Activated naive CD8-positive, alpha-beta T cell treated with anti-CD3 and anti-CD28 coated beads, Interleukin-2, amount 10 ng/mL, durations not matched to agents 7 days and 5 days (primary cell): ENCODE measurements at places on chromosomes 2 and 18. TPM values are rescaled to one million over a fixed set of nuclear protein-coding genes. Genes with fewer than 3 reads are reported as not detected.
A peak's percentile ranks its signal among the peaks of the same experiment; 100 is the strongest.

DNA sequence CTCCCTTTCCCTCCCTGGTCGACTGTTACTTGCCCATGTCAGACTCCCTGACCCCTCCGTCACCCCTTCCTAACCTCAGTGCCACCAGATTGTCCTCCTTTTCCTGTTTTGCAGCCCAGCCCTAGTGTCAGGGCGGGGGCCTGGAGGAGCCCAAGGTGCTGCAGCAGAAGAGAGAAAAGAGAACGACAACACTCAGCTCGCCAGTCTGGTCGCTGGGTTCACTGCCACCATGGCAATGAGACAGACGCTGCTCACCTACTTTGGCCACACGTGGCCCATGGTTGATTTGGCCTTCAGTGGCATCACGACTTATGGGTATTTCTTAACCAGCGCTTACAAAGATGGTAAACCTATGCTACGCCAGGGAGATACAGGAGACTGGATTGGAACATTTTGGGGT, 108.4 kb upstream of the RMDN2 start:
- H3K4me3 ChIP-seq = no peak overlapping the region
- no peak for DNase-seq
- no peak overlapping the region for H3K27ac ChIP-seq
- no peaks in the 10 kb centered on the region for H3K27me3 ChIP-seq
- no peaks in the 10 kb centered on the region for H3K4me1 ChIP-seq

GRCh38 chr2:15539999-15540398, 21.1 kb downstream of the NBAS start:
- no peak overlapping the region for H3K27ac ChIP-seq
- DNase-seq = no peak
- peaks cover 14% of the 10 kb centered on the region for H3K36me3 ChIP-seq
- no peaks in the 10 kb centered on the region for H3K27me3 ChIP-seq
- H3K4me1 ChIP-seq = peaks cover 5% of the 10 kb centered on the region

EFR3B gene
- 0.11 TPM for total RNA-seq

- H3K36me3 ChIP-seq = no peaks in the 10 kb centered on the region
- H3K27ac ChIP-seq = no peak overlapping the region
- no peaks in the 10 kb centered on the region for H3K4me1 ChIP-seq
- H3K27me3 ChIP-seq = no peaks in the 10 kb centered on the region
- no peak overlapping the region for H3K4me3 ChIP-seq
Measured at GRCh38 chr2:129723277-129724020, 256.0 kb upstream of the RAB6C start.

GRCh38 chr2:20185176-20186022, 39.5 kb downstream of the SDC1 start:
- no peaks in the 10 kb centered on the region for H3K36me3 ChIP-seq
- no peak overlapping the region for H3K4me3 ChIP-seq
- H3K27me3 ChIP-seq = no peaks in the 10 kb centered on the region
- H3K27ac ChIP-seq = no peak overlapping the region
- H3K4me1 ChIP-seq = no peaks in the 10 kb centered on the region
- DNase-seq = no peak

GRCh38 chr2:164014068-164014731, 278.4 kb upstream of the FIGN start:
- H3K4me1 ChIP-seq = no peaks in the 10 kb centered on the region
- no peak overlapping the region for H3K4me3 ChIP-seq
- no peaks in the 10 kb centered on the region for H3K36me3 ChIP-seq
- no peaks in the 10 kb centered on the region for H3K27me3 ChIP-seq

DNA sequence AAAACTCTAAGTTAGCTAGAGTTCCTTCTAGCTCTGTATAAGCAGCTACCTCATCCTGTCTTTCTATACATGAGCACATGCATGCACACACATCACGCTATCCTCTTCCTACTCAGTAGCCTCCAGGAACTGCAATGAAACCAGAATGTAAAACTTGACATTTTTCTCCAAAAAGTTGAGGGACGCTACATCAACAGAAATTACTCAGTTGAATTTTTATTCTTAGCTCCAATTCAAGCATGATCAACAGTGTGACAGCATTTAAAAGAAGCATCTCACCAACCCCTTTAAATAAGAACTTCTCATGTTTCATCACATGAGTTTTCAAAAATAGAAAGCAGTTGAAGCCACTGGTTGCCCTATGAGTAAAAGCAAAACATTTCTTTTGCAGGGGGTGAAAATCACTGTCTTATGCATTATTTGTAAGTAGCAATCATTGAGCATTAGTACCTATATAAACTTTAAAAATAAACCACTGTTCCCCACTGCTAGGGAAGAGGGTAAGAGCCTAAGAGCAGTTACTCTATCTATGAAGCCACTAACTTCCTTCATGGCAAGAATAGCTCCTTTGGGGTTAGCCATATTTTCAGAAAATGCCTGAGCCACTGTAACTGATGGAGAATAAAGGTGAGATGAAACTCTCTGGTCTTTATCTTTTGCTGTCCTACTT, 77.9 kb upstream of the ARL5A start:
- no peak overlapping the region for H3K27ac ChIP-seq
- H3K36me3 ChIP-seq = no peaks in the 10 kb centered on the region
- peaks cover 5% of the 10 kb centered on the region for H3K27me3 ChIP-seq
- DNase-seq = no peak
- no peaks in the 10 kb centered on the region for H3K4me1 ChIP-seq
- H3K4me3 ChIP-seq = no peak overlapping the region

DNA sequence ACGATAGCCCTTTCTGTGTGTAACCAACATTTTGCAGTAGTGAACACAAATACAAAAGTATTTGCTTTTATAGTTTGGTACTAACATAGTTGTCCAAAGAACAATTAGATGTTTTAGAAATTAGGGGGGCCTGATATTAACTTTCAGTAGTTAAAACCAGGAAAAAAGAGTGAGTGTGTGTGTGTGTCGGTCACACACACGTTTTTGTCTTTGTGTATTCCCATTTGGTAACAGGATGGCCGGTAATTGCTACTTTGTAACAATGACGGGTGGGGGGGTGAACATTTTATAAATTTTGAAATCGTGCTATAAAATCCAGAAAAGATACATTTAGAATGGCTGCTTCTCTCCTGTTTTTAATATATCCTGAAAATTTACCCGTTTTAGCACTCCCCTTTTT, 1.5 kb downstream of the PPIG start:
- peaks cover 24% of the 10 kb centered on the region for H3K36me3 ChIP-seq
- peak overlapping the region; percentile 98 for H3K27ac ChIP-seq
- no peaks in the 10 kb centered on the region for H3K27me3 ChIP-seq
- DNase-seq = no peak
- H3K4me3 ChIP-seq = peak overlapping the region; percentile 95

CYP27C1 gene
- not detected for total RNA-seq

- peak; percentile 73 for DNase-seq
- no peaks in the 10 kb centered on the region for H3K36me3 ChIP-seq
- H3K4me1 ChIP-seq = peaks cover 40% of the 10 kb centered on the region
- no peaks in the 10 kb centered on the region for H3K27me3 ChIP-seq
- H3K4me3 ChIP-seq = peak overlapping the region; percentile 28
Measured at GRCh38 chr2:61426267-61426897, 44.5 kb downstream of the USP34 start.
